ENCODE measurements at places on chromosomes 12 and 14.

GRCh38 chr12:56158926-56159461, 835 bp downstream of the MYL6 start:
- DNase-seq, result no peak

DNA sequence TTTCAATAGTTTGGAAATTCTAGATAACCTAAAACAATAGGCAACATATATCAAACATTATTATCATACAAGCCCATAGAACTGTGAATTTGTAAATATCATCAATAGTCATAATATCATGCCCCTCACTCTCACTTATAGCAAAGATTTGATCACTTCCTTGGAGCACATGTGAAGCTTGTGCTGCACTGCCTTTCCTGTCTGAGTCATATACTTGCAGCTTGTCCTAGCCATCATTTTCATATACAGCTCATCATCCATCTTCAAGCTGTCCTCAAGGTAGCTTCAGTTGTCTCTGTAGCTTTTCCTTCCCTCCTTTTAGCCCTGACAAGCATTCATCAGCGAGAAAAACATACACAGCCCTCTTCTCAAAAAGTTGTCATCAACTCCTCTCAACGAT, 746.5 kb upstream of the FOXG1 start:
- DNase-seq, result no peak

DNA sequence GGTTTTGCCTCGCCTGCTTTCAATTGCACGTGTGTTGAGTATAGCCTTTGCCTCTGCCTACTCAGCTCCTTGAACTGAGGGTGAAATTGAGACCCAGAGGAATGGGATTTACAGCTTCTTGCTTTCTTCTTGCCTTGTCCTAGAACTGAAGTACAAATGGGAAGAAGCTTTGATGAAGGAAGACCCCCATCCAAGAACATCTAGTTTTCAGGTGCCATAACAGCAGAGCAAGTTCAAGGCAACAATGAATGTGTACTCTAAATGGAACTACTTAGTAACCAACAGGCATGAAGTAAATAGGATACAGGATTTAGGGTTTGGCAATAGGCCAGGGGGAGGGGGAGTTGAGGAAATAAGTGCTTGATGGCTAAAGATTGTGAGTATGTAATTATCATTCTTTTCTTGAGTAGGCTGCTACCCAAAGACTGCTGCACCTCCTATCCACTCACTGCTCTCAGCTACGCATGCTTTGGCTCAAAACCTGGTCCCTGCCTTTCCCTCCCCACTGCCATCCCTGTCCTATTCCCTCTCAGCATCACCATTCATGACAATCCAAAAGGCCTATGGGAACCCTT, 2.1 kb downstream of the GPX2 start:
- DNase-seq, result no peak

DNA sequence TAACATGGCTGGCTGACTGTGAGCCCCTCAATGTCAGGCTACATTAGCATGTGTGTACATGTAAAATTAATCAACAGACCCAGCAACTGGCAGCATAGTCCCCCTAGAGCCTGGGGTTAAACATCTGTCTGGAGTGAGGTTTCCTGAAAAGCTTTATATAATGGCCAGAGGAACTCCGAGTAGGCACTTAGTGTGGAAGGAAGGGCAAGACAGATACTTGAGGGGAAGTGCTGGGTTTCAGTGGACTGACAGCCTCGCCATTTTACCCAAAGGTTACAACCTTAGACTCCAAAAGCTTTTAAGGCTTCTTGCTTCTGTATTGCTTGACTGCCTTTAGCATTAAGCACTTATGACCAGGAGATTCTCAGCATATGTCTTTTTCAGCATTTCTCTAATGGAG, 430.8 kb downstream of the FLRT2 start:
- DNase-seq, result no peak

- DNase-seq, result peak; percentile 73
Observed at GRCh38 chr14:104800015-104800770, 708 bp upstream of the ZBTB42 start.

- DNase-seq, result peak; percentile 31
Observed at GRCh38 chr12:20492251-20492760, 124.0 kb downstream of the PDE3A start.

DNA sequence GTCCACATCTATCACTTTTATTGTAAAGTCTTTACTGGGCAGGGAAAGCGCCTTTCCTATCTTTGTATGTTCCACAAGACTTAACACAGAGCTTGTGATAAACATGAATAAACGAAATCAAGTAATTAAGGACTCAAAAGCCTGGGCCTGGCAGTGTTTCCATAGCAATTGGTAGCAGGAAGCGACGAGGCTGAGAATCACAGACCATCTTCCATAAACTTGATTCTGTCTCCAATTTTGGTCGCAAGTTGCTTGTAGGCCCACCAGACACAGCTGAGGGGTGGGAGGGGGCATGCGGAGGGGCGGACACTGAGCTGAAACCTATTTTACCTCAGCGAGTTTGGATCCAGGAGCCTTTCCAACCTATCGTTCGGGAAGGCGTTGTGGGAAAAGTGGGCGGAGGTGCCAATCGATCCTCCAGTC, 302 bp downstream of the CCDC38 start:
- DNase-seq, result peak; percentile 39

- no peak for DNase-seq
Observed at GRCh38 chr14:77455966-77456640, 1.3 kb downstream of the VIPAS39 start.

GRCh38 chr14:64675312-64675711, 28.9 kb upstream of the PLEKHG3 start:
- no peak for DNase-seq

DNA sequence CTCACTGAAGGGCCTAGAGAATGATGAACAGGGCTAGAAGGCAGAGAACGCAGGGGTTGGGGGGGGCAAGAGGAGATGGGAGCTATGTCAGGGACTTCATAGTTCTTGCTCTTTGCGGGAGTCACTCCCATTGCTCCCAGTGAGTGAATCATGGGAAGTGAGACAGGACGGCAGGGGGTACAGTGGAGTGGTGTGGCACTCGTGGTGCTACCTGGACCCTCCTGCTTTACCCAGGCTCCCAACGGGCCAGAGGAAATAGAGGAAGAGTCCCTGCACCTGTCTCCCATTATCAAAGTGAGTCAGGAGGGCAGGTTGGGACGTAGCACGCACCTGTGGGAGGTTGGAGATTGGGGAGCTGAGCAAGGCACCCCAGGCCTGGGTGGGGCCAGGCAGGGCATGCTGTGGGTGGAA, 1.3 kb upstream of the KRT8 start:
- no peak for DNase-seq

GRCh38 chr12:112283546-112283945, 98.7 kb downstream of the HECTD4 start:
- no peak for DNase-seq

DNA sequence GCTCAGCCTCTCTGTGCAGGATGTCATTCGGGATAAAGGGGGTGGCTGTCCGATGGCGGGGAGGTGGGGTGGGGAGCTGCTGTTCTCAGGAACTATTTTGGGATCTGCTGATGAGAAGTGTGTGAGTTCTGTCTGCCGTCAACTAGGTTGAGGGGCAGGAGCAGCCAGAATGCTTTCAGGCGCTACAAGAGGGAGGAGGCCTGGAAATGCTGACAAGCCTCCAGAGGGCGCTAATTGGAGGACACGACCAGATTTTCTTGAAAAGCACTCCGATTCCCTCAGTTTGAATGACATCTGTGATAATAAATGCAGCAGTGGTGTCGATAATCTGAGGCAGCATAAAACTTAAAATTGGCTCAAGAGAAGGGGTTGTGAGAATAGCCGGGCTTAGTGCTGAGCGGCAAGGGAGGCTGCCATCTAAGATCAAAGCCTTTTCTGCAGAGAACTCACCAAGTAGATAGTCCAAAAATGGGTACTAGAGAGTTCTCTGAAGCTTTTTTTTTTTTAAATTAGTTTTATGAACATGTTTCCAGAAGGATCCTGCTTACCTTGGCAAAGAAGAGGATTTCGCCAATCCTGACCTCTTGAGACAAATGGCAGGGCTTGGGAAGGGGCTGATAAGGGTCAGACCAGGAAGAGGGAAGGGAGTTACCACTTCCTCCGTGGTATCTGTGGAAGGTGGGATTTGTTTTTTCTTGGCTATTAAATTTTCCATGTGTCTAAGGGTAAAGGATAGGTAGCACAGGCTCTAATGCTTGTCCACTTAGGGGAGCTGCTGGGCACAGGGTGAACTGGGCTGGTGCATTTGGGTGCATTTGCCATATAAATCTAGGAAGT, 94.4 kb downstream of the CRACR2A start:
- DNase-seq, result no peak

GRCh38 chr12:93823616-93824391, 146.6 kb downstream of the CRADD start:
- no peak for DNase-seq

- no peak for DNase-seq
Observed at GRCh38 chr14:68771631-68772030, 21.2 kb downstream of the ZFP36L1 start.

DNA sequence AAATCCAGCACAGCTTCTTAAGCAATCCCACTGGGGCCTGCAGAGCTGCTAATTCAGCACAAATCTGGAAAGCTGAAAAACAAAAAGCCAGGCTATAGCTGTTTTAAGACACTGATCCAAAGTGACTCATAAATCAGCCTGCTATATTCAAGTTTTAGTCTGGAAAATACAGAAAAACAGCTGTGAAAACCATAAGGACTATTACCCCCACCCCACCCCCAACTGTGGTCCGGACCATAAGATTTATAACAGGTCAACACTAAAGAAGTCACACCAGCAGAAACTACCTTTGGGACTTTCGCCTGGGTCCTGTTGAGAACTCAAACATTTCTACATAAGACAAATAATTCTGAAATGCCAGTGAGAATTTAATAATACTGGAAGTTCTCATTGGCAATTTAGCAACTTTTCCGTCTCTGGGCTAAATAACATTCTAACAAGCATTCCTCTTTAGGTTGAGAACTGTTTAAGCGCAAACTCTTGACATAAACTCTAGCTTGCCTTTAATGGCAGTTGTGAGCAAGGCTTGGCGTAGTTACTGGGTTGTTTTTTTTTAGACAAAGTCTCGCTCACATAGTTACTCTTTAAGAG, 3.3 kb downstream of the LRIG3 start:
- no peak for DNase-seq

DNA sequence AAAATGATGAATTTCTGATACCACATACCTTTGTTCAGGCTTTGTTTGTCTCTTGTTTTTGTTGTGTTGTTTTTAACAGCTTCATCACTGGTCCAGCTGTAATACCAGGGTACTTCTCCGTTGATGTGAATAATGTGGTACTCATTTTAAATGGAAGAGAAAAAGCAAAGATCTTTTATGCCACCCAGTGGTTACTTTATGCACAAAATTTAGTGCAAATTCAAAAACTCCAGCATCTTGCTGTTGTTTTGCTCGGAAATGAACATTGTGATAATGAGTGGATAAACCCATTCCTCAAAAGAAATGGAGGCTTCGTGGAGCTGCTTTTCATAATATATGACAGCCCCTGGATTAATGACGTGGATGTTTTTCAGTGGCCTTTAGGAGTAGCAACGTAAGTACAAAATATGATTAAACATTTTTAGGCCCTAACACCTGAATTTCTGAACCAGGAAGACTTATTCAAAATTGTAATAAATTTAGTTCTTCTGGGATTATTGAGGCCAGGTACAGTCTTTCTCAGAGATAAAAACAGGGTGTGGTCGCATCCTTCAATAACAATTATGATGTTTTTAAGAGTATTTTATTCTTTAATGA, 22.4 kb downstream of the RXYLT1 start:
- peak; percentile 40 for DNase-seq

- DNase-seq, result no peak
Observed at GRCh38 chr12:45355730-45356129, 139.8 kb downstream of the ANO6 start.

DNA sequence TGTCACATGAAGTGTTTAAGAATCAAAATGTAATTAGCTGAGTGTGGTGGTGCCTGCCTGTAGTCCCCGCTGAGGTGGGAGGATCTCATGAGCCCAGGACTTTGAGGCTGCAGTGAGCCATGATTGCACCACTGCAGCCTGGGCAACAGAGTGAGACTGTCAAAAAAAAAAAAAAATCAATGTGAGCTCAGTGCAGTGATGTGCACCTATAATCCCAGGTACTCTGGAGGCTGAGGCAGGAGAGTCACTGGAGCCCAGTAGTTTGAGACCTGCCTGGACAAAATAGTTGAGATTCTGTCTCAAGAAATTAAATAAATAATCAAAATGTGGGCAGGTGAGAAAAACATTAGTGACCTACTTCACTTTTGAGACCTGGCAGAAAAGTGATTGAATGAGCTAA, 140.0 kb downstream of the MON2 start:
- DNase-seq, result no peak

DNA sequence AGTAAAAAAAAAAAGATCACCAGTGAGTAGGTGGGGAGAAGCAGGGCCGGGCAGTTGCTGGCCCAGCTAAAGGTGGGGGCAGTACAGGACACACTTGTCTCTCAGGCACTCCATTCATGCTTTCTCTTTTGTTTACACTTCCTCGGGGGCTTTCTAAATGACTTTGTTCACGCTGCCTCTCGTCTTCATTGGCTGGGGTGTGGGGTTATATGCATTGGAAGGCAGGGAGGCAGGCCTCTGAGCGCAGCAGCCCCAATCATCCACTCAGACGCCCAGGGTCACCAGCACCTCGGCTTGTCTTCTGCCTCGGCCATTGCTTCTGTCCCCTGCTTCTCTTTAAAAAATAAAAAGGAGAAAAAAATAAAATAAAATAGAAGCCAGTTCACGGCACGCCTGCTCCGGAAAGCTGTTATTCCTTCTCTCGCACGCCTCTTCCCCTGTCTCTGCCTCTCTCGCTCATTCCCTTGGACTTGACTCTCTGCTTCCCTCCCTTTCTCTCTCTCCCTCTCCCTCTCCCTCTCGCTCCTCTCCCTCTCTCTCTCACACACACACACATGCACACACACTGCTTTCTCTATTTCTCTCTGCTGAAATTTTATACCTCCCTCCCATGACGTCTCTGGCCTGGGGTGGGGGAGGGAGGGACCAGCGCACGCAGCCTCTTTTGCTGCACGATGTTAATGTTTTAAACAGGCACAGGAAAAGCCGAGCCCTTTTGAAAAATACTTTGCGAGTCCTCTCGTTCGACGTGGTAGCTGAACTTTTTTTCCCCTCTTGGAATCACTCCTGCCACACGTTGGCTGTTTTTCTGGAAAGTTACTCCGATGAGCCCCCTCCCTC, at the start of gene TGFB3:
Gene TGFB3 (minus strand): TSS at position 570 of the 840 bp plus-strand sequence. CDS start 1,102 bp downstream, outside the sequence.
- peak; percentile 82 for DNase-seq

All from T-helper 2 cell (primary cell).